ENCODE measurements at places on chromosomes 3 and 15.
A peak's percentile ranks its signal among the peaks of the same experiment; 100 is the strongest.

GRCh38 chr3:176523114-176523513, 674.2 kb downstream of the TBL1XR1 start:
- DNase-seq, result no peak

DNA sequence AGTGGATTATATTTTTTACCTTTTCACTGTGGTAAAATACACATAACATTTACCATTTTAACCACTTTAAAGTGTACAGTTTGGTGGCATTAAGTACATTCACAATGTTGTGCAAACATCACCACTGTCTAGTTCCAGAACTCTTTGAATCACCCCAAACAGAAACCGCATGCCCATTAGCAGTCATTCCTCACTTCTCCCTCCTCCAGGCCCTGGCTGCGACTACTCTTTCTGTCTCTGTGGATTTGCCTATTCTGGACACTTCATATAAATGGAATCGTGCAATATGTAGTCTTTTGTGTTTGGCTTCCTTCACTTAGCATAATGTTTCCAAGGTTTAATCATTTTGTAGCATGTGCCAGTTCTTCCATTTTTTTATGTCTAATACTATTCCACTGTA, 409.8 kb downstream of the NTRK3 start:
- no peak for DNase-seq

DNA sequence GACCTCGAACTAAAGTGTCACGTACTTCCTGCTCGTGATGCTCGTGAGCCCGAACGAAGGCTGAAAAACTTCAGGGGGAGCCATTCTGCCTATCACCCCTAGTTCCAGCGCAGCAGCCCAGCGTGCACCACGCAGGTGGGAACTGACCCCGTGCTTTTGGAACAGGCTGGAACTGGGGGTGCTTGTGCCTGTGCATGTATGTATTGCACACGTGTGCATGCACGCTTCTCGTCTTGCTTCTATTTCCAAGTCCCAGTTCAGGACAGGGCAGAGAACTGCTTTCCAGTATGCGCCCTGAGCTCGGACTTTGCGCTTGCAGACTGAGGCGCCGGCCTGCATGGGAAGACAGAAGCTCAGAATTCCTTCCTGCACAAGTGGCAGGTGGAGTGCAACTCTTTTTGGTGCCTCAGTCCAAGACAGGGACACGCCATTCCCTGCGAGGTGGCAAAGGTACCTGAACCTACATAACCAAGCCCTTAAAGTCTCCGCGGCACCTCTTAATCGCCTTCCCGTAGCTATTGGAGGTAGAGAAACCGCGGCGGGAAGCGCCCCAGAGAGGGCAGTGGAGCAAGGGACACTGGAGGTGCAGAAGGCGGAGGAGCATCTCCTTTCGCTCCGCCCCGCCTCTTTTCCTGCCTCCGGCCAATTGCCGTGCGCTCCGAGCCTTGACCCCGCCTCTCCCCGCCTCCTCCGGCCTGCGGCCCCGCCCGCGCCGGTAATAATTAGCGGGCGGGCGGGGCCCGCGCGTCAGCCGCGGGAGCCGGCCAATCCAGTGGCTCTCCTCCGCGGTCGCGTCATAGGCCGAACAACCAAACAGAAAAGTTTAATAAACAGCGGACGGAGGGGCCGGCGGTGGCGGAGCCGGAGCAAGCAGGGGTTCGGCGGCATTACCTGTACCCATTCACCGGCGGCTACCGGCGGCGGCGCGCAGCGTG, at the start of gene ZFAND6:
Gene ZFAND6, plus strand, starts transcription at position 826 of the 935 bp plus-strand sequence. CDS start 60,669 bp downstream, outside the sequence.
- DNase-seq, result peak; percentile 85

- peak; percentile 82 for DNase-seq
Observed at GRCh38 chr3:66442254-66443117, 58.3 kb downstream of the LRIG1 start.

DNA sequence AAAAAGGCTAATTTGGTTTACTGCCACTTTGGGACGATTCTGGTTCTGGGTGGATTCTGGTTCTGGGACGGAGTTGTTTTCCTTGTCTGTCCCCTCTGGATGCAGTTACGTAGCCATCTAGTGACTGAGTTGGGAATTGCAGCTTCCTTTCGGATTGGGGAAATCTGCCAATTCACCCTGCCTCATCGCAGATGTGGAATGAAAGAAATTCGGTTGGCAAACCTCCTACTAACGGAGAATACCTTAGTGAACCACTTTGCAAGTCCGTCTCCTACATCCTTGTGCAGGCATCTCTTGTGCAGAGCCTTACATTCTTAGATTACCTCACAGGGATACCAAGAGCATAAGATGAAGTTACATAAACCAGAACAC, 31.5 kb upstream of the AP4E1 start:
- DNase-seq, result no peak

GRCh38 chr3:112813723-112814171, 32.9 kb downstream of the CD200R1L start:
- no peak for DNase-seq

GRCh38 chr15:66735909-66736305, 33.9 kb downstream of the SMAD6 start:
- DNase-seq, result no peak

DNA sequence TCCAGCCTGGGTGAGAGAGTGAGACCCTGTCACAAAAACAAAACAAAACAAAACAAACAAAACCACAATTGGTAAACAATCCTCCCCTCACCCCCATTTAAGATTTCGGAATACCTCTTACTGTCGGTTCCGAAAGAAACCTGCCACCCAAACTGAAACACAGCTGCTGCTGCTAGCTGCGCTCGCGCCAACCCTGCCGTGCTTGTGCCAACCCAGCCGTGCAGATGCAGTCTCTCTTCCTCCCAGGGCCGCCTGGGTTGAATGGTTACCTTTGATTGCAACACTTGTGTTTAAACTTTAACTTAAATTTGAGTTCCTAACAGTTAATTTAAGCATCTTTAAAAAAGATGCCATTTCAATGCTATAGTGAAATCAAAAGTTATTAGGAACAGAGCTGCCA, 28.5 kb upstream of the SPTBN5 start:
- no peak for DNase-seq

- no peak for DNase-seq
Observed at GRCh38 chr3:198107840-198108734, 148.1 kb downstream of the LMLN start.

GRCh38 chr3:169266986-169267385, 396.5 kb downstream of the MECOM start:
- no peak for DNase-seq

GRCh38 chr15:51580385-51580784, 42.2 kb downstream of the DMXL2 start:
- no peak for DNase-seq
